ENCODE measurements at places on chromosomes 16 and 17. TPM values are rescaled to one million over a fixed set of nuclear protein-coding genes. Genes with fewer than 3 reads are reported as not detected.
A peak's percentile ranks its signal among the peaks of the same experiment; 100 is the strongest.

SLC16A11 gene
- total RNA-seq, result not detected

KRT12 gene
- not detected for total RNA-seq

PITPNM3 gene
- total RNA-seq, result 0.56 TPM

DNA sequence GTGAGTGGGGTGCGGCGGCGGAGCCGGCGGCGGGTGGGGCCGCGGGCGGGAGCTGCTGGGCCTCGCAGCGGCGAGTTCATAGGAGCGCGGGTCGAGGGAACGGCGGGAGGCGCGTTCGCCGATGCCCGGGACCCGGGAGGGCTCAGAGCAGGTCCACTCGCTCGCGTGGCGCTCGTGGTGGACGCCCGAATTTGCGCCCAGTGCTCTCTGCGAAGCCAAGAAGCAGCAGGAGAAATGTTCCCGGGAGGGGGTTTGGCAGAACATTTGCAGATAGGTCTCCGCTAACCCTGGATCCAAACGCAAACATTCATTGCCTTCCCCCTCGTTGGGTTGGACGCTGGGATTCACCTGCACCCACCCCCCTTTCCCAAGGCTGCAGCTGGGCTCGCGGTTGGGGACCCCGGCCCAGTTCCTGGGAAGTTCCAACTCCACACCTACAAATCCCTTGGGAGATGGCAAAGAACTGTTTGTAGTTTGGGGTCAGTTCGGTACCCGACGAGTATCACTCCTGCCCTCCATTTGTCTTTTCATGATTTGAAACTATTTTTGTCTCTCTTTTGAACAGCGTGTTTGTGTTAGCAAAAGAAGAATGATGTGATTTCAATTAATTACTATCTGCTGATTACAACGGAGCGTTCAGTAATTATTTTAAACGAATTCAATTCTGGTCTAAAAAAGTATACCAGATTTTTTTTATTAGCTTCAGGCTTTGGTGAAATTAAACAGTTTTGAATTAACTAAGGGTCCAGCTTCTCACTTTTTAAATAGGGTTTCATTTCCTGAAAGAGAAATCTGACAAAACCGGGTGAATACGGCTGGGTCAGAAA is 2.3 kb downstream of the NTN1 start:
- DNase-seq, result no peak

DNA sequence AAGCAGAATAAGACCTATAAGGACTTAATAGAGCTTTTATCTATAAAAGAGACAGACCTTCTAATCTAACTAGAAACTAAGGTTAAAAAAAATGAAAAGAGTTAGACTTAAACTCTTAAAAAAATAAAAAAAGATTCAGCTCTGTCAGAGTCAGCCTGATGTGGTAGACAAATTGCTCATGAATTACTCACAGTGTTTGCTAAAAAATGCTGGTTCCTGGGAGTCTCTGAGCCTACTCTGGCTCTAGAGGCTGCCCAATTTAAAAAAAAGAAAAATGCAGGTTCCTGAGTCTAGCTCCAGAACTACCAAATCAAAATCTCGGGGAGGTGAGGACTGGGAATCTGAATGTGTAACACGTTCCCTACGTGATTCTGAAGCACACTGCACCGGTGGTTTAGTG is 18.1 kb downstream of the SOST start:
- peak; percentile 59 for DNase-seq

- DNase-seq, result no peak
Observed at GRCh38 chr17:12600349-12600748, 65.3 kb upstream of the MYOCD start.

DNA sequence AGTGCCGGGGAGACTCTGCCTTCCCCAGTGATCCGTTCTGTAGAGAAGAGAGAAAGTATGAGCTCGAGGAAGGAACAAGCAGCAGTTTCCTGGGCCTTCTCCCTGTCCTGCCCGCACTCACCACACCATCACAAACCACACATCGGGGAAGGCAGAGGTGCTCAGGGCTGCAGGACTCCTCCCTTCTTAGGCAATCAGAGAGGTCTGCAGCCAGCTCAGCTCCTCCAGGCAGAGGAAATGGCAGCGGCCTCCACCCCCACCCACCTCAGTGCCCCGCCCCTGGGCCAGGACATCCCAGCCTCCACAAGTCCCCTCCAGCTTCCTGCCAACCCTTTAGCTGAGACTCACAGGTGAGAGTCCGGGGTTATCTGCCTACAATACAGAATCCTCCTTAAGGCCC is 2.0 kb downstream of the ZNF319 start:
- DNase-seq, result no peak
